ENCODE measurements at places on chromosomes 12 and 14.

DNA sequence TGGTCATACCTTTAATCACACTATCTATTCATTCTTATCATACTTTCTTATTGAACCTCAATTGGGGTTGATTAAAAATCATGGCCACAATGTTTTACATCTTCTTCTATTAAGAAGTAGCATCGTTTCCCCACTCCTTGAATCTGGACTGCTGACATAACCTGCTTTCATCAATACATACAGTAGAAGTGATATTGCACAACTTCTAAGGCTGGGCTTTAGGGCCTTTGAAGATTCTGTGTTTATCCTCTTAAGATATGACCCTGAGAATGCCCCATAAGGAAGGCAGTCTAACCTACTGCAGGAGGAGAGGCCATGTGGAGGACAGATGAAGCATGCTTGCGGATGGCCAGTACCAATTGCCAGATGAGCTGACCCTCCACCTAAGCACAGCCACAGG is 1142.8 kb upstream of the SEL1L start:
- DNase-seq: no peak

- DNase-seq: no peak
Observed at GRCh38 chr14:33103489-33103888, 164.8 kb downstream of the NPAS3 start.

DNA sequence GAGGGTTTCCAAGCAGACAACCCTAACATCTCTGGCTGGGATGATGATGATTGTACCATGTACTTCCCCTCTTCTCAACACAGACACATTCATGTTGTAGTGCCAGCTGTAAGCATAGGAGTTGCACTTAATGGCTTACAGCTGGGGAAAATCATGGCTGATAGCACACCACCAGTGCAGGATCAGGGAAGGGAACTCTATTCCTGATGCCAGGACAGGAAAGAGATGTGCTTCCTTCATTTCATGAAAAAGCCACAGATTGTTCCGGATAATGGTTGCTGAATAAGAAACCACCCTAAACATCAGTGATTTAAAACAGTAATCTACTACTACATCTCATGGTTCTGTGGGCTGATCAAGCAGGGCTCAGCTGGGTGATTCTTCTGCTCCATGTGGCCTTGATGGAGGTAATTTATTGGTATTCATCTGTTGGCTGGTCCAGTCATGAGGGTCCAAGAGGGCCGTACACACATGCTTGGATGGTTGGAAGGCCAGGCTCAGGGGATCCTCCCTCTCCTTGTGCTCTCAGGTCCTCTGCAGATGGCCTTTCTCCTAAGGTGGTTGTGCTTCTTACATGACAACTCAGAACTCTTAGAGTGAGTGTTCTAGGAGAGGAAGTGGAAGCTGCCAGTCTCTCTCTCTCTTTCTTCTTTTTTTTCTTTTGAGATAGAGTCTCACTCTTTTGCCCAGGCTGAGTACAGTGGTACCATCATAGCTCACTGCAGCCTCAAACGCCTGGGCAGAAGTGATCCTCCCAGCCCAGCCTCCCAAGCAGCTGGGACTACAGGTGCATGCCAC is 16.5 kb downstream of the TRAF3 start:
- DNase-seq: no peak

DNA sequence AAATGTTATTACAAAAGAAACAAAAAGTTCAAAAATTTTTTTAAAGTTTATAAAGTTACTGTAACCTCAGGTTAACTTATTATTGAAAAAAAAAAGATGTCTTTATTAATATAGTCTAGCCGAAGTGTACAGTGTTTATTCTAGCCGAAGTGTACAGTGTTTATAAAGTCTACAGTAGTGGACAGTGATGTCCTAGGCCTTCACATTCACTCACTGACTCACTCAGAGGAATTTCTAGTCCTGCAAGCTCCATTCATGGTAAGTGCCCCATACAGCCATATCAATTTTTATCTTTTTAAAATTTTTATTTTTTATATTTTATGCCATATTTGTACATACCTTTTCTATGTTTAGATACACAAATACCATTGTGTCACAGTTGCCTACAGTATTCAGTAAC is 10.4 kb downstream of the ATG2B start:
- DNase-seq: no peak

GRCh38 chr12:11758510-11759493 is 109.3 kb downstream of the ETV6 start:
- DNase-seq: no peak

DNA sequence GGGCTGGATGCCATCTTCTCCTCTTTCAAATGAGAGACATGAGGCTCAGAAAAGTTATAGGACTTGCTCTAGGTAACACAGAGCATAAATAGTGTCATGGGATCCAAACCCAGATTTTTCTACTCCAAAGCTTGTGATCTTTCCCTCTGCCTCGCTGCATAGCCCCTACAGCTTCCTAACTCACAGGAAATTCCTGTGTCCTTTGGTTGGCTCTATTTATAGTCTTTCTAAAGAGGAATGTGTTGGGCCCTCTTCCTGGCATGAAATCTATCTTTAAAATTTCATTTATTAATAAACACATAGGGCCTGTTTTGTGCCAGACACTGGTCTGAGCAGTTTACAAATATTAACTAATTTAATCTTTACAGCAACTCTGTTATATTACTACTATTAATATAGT is 9.8 kb upstream of the KCNA5 start:
- DNase-seq: no peak

GRCh38 chr12:26434299-26435068 is 239.1 kb downstream of the SSPN start:
- DNase-seq: no peak

- DNase-seq: peak; percentile 54
Observed at GRCh38 chr12:53221203-53222080, 10.6 kb downstream of the RARG start.

DNA sequence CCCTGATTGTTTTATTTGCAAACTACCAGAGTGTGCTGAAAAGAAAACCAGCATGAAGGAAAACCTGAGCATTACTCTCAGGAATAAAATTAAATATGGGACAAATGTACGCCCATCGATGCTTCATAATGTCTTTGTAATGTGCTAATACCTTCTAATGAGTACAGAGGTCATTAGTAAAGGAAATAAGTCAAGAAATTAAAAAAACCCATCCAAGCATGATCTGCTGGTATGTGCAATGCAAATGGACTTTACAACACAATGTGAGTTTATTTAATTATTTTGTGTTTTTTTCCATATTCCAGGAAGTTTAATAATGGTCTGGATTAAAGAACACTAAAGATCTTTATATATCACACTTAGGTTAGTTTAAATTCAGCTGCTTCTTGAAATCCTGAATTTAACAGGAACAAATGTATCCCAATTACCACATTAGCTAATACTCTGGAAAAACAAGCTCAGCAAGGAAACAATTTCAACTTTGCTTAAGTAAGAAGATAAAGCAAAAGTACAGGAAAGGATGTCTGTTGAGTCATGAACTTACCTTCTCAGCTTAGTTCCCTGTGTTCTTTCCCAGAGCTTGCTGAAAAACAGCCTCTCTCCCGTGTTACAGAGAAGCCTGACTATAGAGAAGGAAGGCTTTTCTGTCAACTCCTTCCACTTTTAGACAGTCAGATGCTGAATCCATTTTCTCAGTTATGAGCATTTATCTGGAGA is 179.3 kb upstream of the TMEM260 start:
- DNase-seq: no peak

DNA sequence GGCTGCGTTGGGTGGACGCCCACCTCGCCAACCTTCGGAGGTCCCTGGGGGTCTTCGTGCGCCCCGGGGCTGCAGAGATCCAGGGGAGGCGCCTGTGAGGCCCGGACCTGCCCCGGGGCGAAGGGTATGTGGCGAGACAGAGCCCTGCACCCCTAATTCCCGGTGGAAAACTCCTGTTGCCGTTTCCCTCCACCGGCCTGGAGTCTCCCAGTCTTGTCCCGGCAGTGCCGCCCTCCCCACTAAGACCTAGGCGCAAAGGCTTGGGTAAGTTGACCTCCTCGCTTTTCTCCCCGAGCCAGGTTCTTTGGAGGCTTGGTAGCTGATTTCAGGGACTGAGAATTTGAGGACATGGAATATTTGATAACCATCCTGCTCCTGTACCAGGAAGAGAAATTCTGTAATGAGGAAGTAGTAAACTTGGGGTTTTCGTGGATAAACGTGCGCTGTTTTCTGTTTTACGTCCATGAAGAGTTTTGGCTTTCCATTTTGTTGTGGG is 530 bp downstream of the APAF1 start:
- peak; percentile 49 for DNase-seq

DNA sequence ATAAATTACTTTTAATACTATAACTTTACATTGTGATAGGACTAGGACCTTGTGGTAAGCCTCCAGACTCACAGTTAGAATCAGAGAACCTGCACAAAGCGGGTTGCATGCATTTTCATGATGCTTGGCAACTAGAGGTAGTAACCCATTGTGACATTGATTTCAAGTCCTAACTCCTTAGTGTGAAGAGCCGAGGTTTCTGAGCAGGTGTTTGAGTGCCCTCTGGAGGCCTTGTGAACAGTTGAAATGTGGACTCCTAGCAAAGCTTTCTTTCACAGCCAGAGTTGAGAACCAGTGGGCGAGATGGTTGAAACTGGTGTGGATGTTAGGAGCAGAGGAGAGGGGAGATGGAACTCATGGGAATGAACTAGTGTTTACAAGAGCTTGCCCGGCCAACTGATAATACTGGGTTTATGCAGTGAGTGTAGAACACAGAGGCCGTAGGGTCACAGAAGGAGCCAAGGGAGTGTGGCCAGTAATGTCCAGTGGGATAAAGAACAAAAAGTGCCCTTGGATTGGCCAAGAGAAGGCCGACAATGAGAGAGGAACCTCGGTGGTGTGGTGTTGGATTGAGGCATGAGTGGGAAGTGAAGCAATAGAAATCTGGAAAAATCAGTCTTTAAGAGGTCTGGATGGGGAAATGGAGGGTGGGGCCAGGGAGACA is 10.9 kb downstream of the ZNF664 start:
- DNase-seq: no peak

- DNase-seq: no peak
Observed at GRCh38 chr14:39080886-39081285, 22.1 kb downstream of the SEC23A start.

DNA sequence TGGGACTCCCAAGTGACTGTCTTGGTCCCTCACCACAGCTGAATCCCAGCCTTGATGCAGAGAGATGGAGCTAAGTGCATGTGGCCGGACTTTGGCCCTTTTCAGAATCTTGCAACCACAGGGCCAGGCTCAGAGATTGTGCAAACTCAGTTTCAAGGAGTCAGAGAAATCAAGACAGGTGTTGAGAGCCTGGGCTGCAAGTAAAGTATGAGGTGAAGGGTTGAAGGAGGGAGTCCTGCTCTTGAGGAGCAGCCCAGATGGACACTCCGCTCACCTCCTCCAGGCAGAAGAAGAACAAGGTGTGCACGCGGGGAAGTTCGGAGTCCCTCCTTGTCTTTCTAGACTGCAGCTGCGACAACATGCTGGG is 6.3 kb upstream of the BMP4 start:
- DNase-seq: no peak

GRCh38 chr12:30909349-30910037 is 17.1 kb upstream of the TSPAN11 start:
- DNase-seq: no peak

DNA sequence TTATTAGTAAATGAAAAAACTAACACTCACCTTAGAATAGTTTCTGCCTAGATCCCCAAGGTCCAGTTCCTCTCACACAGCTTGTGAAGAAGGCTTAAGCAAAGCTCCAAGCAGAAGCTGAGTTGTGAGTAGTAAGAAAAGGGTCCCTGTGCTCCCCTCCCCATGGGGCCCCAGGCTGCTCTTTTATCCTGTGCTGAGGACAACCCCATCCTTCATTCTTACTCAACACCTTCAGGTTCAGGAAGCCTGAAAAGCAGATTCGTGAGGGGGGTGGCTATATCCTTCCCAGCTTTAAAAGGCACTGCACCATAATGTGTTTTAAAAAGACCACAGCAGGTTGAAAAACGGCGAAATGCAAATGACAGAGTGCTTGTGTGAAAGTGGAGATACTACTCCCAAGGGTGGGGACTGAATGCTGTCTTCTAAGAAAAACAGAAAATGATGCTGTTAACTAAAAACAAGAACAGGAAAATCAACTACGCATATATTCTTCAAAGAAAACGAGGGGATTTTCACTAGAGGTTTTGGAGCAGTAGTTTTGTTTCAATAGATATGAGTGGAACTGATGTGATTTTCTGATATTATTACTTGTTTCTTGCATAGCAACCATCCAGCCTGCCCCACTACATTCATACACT is 182.7 kb downstream of the KTN1 start:
- no peak for DNase-seq

DNA sequence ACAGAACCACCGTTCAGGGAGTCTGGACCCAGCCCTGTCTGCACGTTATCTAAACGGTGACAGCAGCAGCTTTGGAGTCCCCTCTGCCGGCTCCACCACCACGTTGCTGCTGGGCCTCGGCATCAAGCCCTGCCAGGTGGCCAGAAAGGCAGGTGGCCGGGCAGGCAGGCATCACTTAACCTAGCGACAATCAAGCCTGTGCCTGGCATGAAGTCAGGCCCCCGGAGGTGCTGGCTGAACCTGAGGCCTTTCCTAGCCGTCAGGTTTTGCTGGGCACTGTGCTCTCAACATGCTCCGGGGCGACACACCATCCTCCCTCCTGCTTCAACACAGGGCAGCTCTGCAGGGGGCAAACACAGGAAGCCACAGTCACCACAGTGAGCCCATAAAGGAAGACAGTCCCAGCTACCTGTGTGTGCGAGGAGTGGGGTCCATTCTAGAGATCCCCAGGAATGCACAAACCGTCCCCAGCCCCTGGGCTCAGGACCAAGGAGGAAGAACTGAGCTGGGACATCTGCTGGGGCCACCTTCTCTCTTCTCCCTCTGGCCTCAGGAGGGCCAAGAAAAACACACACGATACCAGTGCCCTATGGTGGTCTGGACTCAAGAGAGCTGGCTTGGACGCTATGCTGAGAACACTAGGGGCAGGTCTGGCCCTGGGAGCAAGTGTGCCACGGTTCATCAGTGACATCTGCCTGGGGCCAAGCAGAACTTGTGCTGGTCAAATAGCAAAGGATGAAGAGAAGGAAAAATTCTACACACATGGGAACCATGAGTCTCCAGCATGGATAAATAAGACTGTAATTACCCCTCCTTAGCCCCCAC is 44.7 kb downstream of the CCDC88C start:
- no peak for DNase-seq

DNA sequence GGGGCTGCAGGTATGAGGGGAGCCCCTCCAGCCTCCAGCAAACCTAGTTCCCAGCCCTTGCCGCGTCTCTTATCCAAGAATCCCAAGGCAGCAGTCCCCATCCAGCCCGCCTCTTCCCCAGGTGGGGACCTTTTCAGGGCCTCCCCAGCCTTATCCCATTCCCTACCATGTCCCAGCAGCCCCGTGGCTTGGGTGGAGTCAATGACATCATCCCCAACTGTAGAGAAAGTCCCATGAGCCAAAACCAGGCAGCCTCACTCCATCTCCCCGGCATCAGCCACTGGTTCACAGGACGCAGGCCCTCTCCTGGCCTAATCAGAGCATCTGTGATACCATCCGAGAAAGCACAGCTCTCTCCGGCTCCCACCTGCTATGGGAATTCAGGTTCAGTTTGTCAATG is 131.0 kb downstream of the NCOR2 start:
- no peak for DNase-seq

GRCh38 chr12:75476071-75476470 is 4.5 kb upstream of the GLIPR1 start:
- no peak for DNase-seq

- DNase-seq: no peak
Observed at GRCh38 chr12:112354399-112354798, 27.8 kb downstream of the HECTD4 start.

- no peak for DNase-seq
Observed at GRCh38 chr12:101001669-101002068, 207.1 kb downstream of the ANO4 start.
